Stimulated activated CD4-positive, alpha-beta T cell treated with anti-CD3 and anti-CD28 coated beads, TNF-alpha, amount 100 ng/mL, for 24 hours (primary cell): ENCODE measurements at places on chromosomes 13 and 19.

- no peak for DNase-seq
Measured at GRCh38 chr13:104318121-104318520, 1251.9 kb upstream of the SLC10A2 start.

DNA sequence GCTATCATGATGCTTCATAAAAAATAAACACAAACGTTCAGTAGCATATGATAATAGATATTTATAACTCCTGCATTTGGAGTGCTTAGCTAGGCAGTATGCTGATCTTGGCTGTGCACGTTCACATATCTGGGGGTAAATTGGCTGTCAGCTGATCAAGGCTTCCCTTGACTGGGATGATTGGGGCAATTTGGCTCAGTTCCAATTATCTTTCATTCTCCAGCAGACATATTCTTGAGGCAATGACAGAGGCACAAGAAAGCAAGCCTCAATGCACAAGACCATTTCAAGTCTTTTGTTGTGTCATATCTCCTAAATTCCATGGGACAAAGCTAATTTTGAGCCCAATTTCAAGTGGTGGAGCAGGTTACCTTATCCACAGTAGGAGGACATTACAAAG lies 142.0 kb downstream of the DLEU7 start:
- no peak for DNase-seq

GRCh38 chr19:20077791-20078463 lies at the start of gene ZNF90:
TSS of gene ZNF90 (plus strand) at chr19:20078000. CDS start at chr19:20078133, 133 bp downstream.
- peak; percentile 81 for DNase-seq

DNA sequence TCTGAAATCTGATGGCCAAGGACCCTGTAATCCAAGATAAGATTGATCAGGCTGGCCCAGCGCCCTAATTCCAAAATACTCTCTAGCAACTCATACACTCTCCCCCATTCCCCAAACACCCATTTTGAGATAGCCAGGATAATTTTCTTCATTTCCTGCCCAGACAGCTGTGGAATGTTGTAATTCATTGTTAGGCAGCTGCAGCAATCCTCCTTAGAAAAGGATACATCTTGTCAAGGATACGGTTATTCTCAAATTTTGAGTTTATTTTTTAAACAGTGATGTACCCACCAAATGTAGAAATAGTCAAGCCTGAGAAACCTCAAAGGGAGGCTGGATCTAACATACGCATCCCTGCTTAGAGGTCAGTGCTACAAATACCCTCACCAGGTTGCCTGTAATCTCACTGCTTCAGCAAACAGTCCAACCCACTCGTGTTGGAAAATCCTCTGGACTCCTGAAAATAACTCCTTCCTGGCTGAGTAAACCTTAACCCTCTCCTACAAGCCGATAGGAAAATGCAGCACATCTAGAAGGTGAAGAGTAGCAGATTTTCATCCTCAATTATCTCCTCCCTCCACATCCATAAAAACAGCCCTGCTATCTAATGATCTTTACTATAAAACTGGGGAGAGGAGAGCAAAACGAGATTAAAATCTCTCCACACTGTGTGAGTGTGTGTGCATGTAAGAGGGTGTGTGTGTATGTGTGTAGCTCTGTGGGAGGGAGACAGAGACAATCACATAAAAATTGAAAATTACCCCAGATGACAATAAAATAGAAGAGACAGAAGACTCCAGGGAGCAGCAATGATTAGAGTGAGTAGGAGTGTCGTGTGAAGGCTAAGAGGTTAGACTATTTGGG lies 683.1 kb downstream of the DIAPH3 start:
- DNase-seq = no peak

DNA sequence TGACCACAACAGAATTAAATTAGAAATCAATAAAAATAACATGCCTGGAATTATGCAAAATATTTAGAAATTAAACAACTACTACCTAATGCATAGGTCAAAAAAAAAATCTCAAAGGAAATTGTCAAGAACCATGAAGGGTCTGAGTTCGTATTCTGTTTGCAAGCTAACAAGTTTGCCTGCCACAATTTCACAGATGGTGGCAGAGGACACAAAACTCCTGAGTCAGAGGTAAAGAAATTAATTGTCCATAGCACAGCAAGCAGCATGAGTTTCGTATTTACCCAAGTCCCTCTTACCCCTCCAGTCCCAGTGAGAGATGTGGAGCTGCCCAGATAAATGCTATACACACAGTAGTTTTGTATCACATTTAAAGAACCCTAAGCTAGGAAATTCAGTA lies 675.9 kb downstream of the UQCRFS1 start:
- DNase-seq = no peak

- DNase-seq = no peak
Measured at GRCh38 chr19:30653646-30654386, 281.6 kb downstream of the ZNF536 start.

DNA sequence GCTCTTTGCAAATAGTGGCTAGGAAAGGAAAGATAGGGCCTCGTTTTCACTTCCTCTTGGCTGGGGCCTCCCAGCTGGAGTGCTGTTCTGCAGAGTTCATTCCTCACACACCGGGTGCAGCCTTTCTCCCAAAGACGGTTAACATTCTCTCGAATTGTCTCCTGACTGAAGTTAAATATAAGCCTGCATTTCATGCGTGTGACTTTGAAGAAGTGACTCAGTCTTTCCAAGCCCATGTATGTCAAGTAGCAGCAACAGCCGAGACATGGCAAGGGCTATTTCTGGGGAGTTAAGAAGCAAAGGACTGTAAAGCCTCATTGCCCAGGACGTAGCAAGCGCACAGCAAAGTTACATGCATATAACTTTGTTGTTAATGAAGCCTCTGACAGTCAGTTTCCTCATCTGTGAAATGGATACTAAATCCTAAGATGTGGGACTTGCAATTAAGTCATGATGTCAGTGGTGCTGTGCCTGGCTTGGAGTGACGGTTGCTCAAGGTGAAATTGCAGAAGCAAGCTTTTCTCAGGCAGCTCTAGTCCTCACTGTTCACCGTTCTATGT lies 502.4 kb downstream of the MYO16 start:
- no peak for DNase-seq

GRCh38 chr13:20461860-20462532 lies 63.7 kb downstream of the CRYL1 start:
- no peak for DNase-seq

GRCh38 chr19:44710483-44710882 lies 11.5 kb downstream of the CEACAM16 start:
- DNase-seq = no peak
